Left cardiac atrium (tissue), 4 donors: ENCODE measurements at places on chromosomes 2 and 18. TPM values are rescaled to one million over a fixed set of nuclear protein-coding genes. Genes with fewer than 3 reads are reported as not detected.

- DNase-seq: no peak
Measured at GRCh38 chr2:8246137-8246536, 435.7 kb upstream of the ID2 start.

DNA sequence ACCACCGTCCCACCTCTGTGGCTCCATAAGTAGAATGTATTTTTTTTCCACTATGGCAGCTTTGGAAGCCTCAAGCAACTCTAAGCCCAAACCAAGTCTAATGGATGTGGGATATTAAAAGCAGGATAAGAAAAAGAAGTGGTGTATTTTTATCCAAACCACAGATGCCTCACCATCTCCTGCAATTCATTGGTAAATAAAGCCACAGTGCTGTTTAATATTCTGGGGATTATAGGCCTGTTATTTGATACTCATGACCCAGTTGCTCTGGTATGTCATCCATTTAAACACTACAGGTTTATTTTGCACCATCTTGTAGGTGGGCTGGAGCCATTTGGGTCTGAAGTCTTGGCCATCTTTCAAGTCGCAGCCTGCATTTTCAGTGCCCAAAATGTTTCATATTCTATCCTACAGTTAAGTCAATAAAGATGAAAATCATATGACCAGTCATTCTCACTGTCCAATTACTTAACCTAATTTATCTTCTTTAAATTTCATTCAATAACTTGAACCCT, 279.5 kb upstream of the EPHA4 start:
- no peak for DNase-seq

DNA sequence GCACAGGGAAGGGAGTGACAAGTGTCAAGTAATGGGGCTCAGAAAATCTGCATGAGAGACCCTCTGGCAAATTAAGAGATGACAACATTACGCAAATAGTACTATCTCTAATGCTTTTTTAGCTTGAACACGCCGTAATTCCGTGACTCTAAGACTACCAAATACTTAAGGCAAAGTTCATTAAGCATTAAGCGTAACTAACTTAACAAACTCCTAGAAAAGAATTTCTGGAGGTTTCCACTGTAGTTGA, 1.2 kb downstream of the APOB start:
- DNase-seq: no peak

Gene STEAP3
- 7.7 TPM for total RNA-seq

Gene ASXL3
- 4.5 TPM for total RNA-seq
